A549 treated with Mapracorat at 1 μM for 4 hours (cell line): ENCODE measurements at places on chromosomes 2 and 18. TPM values are rescaled to one million over a fixed set of nuclear protein-coding genes. Genes with fewer than 3 reads are reported as not detected.

CFAP65 gene
- total RNA-seq, result 0.12 to 0.48 TPM (median 0.29 TPM) in 5 replicates

DLX2 gene
- 0.33 to 0.97 TPM (median 0.52 TPM) in 5 replicates for total RNA-seq

FOXI3 gene
- 0.06 to 0.07 TPM in 2 of 5 replicates, not detected in the others for total RNA-seq

DUSP19 gene
- 0.45 to 0.87 TPM (median 0.57 TPM) in 5 replicates for total RNA-seq

SELENOI gene
- 14.3 to 22.3 TPM (median 17.8 TPM) in 5 replicates for total RNA-seq

ODC1 gene
- 149 to 169 TPM (median 161 TPM) in 5 replicates for total RNA-seq

GBX2 gene
- 1.0 to 3.3 TPM (median 3.0 TPM) in 5 replicates for total RNA-seq

GAD1 gene
- 0.26 to 0.83 TPM (median 0.76 TPM) in 5 replicates for total RNA-seq

GATA6 gene
- 1.1 to 2.0 TPM (median 1.6 TPM) in 5 replicates for total RNA-seq

GPR39 gene
- total RNA-seq, result 6.6 to 7.9 TPM (median 7.5 TPM) in 5 replicates

DPP10 gene
- not detected in 5 replicates for total RNA-seq

DPYSL5 gene
- 3.6 to 7.7 TPM (median 5.3 TPM) in 5 replicates for total RNA-seq

NFE2L2 gene
- 39.1 to 45.0 TPM (median 40.5 TPM) in 5 replicates for total RNA-seq

IGFBP5 gene
- total RNA-seq, result 0.08 to 0.25 TPM (median 0.20 TPM) in 5 replicates

OTOF gene
- 0.03 to 0.21 TPM (median 0.15 TPM) in 5 replicates for total RNA-seq

TSPYL6 gene
- total RNA-seq, result not detected in 5 replicates

TEKT4 gene
- total RNA-seq, result not detected in 5 replicates

NEDD4L gene
- 30.9 to 37.9 TPM (median 33.7 TPM) in 5 replicates for total RNA-seq

SPC25 gene
- 15.8 to 21.5 TPM (median 18.6 TPM) in 5 replicates for total RNA-seq

CPO gene
- total RNA-seq, result 0.11 to 0.13 TPM in 2 of 5 replicates, not detected in the others

TMEM37 gene
- total RNA-seq, result 1.4 to 2.6 TPM (median 2.1 TPM) in 5 replicates
